Effector memory CD4-positive, alpha-beta T cell (primary cell): ENCODE measurements at places on chromosomes 2 and 18.

DNA sequence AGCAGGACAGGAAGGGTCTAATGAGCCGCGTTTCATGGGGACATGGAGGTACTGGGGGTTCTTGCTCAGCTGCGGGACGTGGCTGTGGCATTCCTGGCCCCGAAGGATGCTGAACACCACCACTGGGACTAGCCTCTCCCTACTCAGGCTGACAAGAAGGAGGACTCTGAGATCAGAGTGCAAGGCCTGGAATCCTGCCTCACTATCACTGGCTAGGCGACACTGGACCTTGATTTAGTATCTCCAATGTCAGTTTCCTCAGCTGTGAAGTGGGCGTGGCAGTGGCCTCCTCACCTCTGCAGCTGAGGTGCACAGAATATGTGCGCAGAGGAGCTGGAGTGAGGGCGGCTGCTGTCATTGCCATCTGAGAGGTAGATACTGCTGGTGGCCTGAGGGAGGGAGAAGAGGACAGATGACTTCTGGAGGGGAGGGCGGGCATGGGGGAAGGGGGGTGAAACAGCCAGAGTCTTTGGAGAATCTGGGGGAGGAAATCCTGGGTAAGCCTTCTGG lies 157.8 kb upstream of the CAPN13 start:
- no peak for DNase-seq

DNA sequence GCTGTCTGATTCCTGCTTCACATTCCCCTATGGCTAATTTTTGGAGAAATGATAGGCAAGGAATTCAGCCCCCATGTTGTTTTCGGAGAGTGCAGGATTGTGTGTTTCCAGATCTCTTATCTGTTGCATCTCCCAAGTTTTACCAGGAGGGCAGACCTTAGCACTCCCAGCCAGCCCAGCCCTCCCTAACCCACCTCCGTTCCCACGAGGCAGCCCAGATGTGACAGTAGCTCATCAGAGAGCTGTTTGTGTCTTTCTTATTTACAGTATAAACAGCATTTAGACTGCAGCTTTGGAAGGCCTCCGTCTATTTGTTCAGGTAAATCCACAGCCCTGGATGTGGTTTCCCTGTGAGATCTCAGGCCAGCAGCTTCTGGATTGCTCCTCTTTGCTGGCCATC lies 91.6 kb downstream of the THNSL2 start:
- no peak for DNase-seq

GRCh38 chr2:154226931-154227330 lies 355.2 kb downstream of the GALNT13 start:
- DNase-seq = no peak

DNA sequence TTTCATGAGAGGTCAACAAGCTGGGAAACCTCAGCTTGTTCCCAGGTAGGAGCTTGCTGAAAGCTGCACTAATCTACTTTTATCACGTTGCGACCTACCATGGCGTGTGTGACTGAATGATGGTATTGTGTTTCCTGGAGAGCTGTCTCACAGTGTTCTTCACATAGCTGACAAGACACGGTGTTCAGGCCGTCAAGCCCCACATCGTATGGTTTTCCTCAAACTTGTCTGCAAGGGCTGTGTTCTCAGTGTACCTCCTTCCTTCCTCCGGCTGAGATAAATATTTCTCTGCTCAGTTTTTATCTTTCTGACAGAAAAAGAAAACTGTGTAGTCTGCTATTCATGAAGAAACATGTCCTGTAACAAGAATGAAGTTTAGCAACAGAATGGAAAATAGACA lies 244.8 kb downstream of the DCDC2C start:
- no peak for DNase-seq

DNA sequence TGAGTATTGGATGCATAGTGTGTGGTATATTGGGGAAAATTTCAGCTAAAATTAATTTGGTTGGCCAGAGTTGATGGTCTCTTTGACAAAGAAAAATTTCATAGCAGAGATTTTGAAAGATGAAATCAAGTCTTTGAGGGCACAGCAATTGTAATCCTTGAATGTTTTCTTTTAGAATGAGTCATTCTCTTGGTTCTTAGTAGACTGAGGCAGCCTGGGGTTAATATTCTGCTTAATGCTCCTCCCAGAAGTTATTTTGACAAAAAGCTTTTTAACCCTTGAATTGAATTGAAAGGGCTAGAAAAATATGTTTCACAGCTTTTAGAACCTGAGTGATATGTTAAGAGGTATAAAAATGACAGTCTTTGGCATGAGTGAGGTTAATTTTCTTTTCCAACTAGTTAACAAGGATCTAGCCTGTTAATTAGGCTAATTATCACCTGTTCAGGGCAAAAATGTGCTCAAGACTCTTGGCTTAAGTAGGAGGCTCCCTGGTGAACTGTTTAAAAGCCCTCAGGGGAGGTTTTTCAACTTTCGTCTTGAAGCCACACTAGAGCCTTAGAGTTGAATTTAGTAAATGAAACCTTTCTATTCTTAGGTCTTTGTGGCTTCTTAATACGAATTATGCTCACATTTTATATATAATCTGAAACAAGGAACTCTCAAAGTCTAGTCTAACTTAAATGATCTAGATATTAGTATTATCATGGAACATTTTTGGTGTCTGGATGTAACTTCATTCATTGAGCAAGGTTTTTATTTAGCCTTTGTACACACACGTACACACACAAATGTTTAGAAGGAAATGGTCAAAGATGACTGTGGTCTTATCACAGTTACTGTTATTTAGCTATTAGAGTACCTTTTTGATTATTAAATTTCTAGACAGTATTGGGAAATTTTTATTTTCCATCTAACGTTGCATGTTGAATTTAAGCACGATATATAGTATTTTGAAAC lies 272.5 kb downstream of the ZNF407 start:
- DNase-seq = no peak
